IMR-90 (cell line): ENCODE measurements at places on chromosomes 4 and X. TPM values are rescaled to one million over a fixed set of nuclear protein-coding genes. Genes with fewer than 3 reads are reported as not detected.

GRCh38 chrX:78102091-78102490, 2.0 kb upstream of the PGK1 start:
- peaks cover 3% of the 10 kb centered on the region for H3K27me3 ChIP-seq
- peak; percentile 60 for DNase-seq
- H3K4me1 ChIP-seq, result peaks cover 3% of the 10 kb centered on the region; the same call in 1 of the 2 replicates
- 0 out of 2 replicates have a peak overlapping the region, but pooled peaks have one; percentile 4 for H3K27ac ChIP-seq

SPATA4 gene
- 0.09 and 0.14 TPM in 2 replicates for polyA plus RNA-seq

TMPRSS11A gene
- not detected in 2 replicates for polyA plus RNA-seq

- no peaks in the 10 kb centered on the region for H3K4me1 ChIP-seq
- no peak overlapping the region for H3K4me3 ChIP-seq
- H3K36me3 ChIP-seq, result no peaks in the 10 kb centered on the region
- no peaks in the 10 kb centered on the region for H3K27me3 ChIP-seq
Observed at GRCh38 chr4:42719257-42719656, 62.4 kb upstream of the ATP8A1 start.

DNA sequence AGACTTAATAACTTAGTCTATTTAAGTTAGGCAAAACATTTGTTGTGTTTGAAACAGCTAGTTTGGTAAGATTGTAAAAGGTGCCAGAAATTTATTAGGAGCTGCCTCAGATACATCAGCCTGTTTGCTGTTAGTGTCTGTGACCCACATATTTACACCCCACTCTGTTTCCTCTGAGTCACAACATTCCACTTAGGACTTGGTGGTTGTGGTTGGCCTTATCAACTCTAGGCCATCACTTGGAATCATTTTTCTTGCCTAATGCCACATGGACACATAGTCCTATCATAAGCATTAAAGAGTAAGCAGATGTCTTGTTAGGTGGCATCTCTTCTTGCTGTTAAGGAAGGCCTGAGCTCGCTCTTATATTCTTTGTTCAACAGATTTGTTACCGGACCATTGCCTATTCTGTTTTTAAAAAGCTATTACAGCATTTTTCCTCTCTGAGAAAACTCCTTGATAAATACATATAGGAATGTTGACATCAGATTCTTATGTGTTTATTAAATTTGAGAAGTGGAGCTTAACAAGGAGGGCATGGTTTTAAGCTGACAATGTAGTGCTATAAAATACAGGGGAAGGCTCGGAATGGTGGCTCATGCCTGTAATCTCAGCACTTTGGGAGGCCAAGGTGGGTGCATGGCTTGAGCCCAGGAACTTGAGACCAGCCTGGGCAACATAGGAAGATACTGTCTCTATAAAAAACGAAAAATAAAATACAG, 51.2 kb upstream of the PGRMC2 start:
- peaks cover 11% of the 10 kb centered on the region for H3K4me1 ChIP-seq
- no peaks in the 10 kb centered on the region for H3K27me3 ChIP-seq
- peak; percentile 91 for DNase-seq
- H3K4me3 ChIP-seq, result no peak overlapping the region
- no peaks in the 10 kb centered on the region for H3K36me3 ChIP-seq
- peak overlapping the region; percentile 83 for H3K27ac ChIP-seq

FMR1NB gene
- polyA plus RNA-seq, result not detected in 2 replicates

GRCh38 chrX:76428243-76429130, 977 bp downstream of the MAGEE1 start:
- peak overlapping the region; percentile 90 for H3K4me3 ChIP-seq
- DNase-seq, result no peak
- no peaks in the 10 kb centered on the region for H3K4me1 ChIP-seq
- no peaks in the 10 kb centered on the region for H3K27me3 ChIP-seq
- no peaks in the 10 kb centered on the region for H3K36me3 ChIP-seq

DNA sequence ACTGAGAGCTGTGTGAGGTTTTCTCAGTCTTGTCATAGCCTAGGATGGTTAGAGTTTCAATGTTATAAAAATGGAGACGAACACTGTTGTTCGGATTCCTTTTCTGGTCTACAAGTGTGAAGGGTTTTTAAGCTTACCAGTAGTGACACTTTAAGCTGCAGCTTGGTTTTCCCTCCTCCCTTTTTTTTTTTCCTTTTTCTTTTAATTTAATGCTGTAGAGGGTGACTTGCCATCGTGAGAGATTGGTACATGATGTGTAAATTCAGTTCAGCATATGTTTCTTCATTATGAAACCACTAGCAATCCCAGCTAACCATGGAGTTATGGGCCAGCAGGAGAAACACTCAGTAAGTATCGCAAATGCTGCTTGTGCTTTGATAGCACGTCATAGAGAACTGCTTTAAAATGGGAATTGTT, 165.0 kb downstream of the RAPGEF2 start:
- 0 out of 2 replicates have a peak, but pooled peaks cover 1% of the 10 kb centered on the region for H3K36me3 ChIP-seq
- peak overlapping the region; percentile 20; the same call in 1 of the 2 replicates for H3K4me3 ChIP-seq
- peak overlapping the region; percentile 22; the same call in 1 of the 2 replicates for H3K27ac ChIP-seq
- DNase-seq, result no peak
- H3K4me1 ChIP-seq, result peaks cover 14% of the 10 kb centered on the region

DNA sequence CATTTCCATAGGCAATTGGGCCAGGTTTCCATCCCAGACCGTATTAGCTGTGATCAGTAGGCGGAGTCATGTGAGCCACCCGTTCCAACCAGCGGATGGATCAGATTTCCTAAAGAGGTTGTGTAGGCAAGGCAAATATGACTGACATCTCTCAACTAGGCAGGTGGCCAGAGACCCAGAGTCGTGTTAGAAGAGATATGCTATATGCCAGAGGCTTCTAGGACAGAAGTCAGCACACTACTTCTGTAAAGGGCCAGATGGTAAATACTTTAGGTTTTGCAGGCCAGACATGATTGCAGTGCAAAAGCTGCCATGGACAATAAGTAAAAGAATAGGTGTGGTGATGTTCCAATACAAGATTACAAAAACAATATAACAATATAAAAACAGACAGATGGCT, 788.4 kb downstream of the RPA4 start:
- H3K4me3 ChIP-seq, result no peak overlapping the region
- H3K27me3 ChIP-seq, result peaks cover 2% of the 10 kb centered on the region; the same call in 1 of the 2 replicates
- no peaks in the 10 kb centered on the region for H3K4me1 ChIP-seq
- no peak for DNase-seq
- no peak overlapping the region for H3K27ac ChIP-seq

DNA sequence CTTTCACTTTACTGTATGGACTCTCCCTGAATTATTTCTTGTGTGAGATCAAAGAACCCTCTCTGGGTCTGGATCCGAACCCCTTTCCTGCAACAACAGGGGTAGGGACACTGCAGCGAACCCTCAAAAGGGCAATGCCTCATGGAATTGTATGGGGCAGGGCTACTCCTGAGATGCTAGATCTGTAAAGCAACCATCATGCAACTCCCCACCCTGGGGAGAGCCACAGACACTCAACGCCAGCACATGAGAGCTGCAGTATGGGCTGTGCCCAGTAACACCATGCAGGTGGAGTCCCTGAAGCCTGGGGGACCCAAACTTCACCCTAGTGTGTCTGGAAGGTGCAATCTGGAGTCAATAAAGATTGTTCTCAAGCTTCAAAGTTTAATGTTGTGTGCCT, 304.7 kb downstream of the DCHS2 start:
- no peaks in the 10 kb centered on the region for H3K36me3 ChIP-seq
- H3K4me3 ChIP-seq, result no peak overlapping the region
- no peak overlapping the region for H3K27ac ChIP-seq
- H3K4me1 ChIP-seq, result no peaks in the 10 kb centered on the region
- no peaks in the 10 kb centered on the region for H3K27me3 ChIP-seq
- DNase-seq, result no peak
